ENCODE measurements at places on chromosomes 11 and 22. TPM values are rescaled to one million over a fixed set of nuclear protein-coding genes. Genes with fewer than 3 reads are reported as not detected.

DNA sequence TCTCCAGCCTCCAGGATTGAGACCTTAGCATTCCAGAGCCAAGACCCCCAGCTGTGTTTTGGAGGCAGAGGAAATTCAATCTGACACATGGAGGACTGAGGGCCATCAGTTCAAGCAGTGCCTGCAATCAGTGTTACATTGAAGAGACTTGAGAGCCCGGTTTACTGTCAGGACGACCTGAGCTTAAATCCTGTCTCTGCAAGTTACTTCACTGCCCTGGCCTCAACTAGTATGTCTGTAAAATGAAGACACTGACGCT is 35.1 kb downstream of the TRIM29 start:
- DNase-seq, result no peak

- no peak for DNase-seq
These were observed 21.8 kb downstream of the CACNA1I start for GRCh38 chr22:39592081-39593065.

GRCh38 chr11:39220069-39220468 is 2239.4 kb downstream of the LRRC4C start:
- no peak for DNase-seq

DNA sequence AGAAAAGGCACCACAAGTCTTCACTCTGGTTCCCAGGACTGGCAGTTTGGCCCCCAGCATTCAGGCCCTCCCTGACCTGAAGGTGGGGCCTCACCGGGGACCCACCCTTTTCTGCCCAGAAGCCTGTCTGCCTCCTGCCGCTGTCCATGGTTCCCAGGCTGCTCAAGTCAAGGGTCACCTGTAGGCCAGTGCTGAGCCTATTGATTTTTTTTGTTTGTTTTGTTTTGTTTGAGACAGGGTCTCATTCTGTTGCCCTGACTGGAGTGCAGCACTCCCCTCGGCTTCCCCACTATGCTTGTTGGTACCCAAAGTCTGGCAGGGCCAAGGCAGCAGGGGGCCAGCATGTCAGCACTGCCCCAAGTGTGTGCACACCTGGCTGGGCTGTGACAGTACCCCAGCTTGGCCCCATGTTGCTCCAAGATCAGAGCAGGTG is 11.0 kb upstream of the MED17 start:
- DNase-seq, result peak; percentile 72

GRCh38 chr11:17986711-17987220 is 26.1 kb downstream of the SERGEF start:
- no peak for DNase-seq

DNA sequence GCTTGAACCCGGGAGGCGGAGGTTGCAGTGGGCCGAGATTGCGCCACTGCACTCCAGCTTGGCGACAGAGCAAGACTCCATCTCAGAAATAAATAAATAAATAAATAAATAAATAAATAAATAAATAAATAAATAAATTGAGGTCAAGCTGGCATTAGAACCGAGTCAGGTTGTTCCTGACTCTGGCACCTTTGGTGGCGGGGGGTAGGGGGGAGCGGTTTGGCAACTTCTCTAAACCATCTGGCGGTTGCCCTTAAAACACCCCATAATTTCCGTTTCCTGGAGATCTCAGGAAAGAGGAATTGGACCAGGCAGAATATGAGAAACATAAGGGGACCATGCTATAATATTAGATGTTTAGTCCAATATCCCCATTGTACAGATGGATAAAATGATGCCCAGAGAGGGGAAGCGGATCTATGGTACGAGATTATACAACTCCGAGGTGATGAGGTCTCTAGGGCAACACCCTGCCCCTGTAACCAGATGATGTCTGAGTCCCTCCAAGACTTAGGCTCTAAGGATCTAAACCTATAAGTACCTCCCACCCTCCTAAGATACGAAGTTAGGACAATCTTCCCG is 785 bp downstream of the CLPB start:
- DNase-seq, result no peak

GRCh38 chr22:41739576-41739975 is 40.3 kb downstream of the MEI1 start:
- DNase-seq, result no peak

DNA sequence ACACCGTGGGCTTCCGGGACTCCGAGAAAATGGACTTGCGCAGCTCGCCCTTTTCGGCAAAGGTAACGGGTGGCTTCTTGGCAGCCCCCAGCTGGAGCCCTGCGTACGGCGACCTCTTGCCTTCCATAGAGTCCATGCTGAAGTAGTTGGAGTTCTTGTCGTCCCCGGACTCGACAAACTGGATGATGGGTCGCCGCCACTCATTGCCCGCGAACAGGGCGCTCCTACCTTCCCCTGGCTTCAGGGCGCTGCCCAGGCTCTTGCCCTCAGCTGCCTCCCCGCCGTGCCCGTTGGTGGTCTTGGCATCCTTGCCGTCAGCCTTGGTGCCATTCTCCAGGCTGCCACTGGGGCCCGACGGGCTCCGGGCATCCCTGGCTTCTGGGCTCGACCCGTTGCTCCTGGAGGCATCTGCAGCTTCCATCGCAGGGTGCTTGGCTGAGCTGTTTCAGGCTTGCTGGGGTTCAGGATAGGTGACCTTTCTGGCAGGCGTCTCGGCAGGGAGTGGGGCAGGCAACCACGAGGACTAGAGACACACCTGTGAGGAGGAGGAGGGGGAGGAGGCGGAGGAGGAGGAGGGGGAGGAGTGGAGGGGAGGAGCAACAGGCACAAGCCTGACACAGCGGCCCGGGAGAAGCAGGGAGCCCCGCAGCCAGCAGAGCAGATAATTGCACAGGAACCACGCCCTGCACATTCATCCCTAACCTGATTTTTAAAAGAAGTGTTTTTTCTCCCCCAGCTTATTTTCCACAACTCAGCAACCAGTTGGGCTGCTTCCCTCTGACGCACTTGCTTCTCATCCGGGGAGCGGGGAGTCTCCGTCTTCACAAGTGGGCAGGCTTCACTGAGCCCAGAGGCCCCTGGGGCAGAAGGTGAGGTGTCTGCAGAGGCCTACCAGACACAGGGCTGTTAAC is at the start of gene TRIM29:
TRIM29 (minus strand) TSS at position 503 of the 911 bp plus-strand sequence; CDS start at position 421, 82 bp downstream.
- DNase-seq, result peak; percentile 43

DNA sequence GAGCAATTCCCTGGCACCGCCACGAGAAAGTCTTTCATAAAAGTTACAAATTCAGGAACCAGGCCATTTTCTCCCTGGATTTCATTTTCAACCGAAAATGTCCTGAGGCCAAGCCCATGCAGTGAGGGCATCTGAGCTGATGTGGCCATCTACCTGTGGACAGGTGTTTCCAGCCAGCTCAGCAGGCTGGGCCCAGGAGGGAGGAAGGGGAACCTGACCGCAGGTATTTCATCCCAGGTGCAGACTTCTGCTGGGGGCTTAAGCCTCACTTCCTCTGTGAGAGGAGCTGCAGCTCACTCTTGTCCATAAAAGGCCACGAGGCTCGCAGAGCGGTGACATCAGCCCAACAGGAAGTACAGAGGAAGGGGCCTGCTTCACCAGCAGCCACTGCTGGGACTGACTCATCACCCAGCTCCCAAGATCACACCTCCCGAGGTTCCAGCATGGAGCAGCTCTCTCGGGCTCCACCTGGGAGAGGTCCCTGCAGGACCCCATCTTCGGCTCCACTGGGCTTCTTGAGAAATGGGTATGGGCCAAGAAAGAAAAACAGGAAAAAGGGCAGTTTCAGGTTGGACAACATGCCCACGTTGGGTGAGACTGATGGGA is 56.4 kb downstream of the MYH9 start:
- DNase-seq, result peak; percentile 91

GRCh38 chr11:82843057-82843795 is 57.0 kb downstream of the PRCP start:
- no peak for DNase-seq

DNA sequence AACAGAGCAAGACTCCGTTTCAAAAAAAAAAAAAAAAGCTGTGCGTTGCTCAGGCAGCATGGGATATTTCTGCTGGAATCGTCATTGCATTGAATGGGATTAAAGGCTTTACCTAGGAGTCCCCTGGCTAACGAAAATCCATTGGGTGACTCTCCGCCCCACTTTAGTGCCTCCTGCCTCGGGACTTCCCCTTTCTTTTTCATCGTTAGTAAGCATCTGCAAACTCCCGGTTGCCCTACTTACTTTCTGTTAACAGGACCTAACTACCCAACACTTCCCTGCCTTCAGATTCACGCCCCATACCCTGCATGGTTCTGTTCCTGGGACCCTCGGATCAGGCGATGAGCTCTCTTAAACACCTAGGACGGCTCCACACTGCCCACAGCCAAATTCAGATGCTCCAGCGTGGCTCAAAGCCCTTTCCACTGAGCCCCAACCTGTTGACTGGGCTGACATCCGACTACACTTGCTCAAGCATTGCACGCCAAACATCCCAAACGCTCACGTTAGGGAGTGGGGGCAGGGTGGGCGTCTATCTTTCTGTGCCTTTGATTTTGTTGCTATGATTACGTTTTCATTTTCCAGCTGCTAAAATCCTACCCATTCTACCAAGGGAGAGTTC is 143.8 kb downstream of the ST3GAL4 start:
- DNase-seq, result no peak

DNA sequence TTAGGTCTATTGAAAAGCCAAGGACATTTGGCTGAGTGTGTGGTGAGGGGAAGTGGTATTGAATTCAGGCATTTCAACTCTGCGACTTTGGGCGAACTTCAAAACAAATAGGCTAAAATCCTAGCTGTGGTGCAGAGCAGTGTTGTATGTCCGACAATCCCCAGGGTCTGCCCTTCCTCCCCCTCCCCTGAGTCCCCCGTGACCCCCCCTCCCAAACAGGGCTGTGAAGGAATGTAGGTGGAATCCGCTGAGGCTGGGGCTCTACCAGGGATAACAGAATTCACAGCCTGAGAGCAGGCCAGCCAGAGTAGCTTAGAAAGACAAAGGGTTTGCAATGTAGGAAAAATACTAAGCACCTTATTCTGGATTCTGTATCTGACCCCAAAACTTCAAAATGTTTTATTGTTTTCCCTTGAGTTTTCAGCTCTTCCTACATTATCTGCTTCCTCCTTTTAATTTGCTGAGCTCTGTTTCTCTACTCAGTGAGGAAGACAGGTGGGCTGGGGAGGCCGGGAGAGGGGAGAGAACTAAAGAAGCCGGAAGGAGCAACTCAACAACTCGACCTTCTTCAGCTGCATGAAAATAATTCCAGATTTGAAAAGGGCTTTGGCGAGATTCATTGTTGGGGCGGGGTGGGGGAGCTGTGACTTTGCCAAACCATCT is 315.2 kb downstream of the BLID start:
- DNase-seq, result peak; percentile 92

- DNase-seq, result no peak
These were observed 20.7 kb downstream of the PLEKHA7 start for GRCh38 chr11:16993495-16993894.

DNA sequence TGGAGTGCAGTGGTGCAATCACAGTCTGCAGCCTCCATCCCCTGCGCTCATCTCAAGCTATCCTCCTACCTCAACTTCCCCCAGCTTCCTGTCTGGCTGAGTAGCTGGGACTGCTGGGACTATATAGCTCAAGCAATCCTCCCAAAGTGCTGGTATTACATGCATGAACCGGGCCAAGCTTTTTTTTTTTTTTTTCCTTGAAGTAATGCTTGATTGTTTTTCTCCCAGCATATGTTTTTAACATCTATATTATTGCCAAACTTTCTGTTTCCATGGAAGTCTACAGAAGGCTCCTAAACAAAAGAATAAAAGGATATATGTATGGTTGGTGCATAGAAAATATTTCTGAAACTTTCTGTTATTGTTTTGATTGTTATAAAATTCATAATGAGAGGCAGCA is 853.6 kb downstream of the KCNA4 start:
- DNase-seq, result no peak

DNA sequence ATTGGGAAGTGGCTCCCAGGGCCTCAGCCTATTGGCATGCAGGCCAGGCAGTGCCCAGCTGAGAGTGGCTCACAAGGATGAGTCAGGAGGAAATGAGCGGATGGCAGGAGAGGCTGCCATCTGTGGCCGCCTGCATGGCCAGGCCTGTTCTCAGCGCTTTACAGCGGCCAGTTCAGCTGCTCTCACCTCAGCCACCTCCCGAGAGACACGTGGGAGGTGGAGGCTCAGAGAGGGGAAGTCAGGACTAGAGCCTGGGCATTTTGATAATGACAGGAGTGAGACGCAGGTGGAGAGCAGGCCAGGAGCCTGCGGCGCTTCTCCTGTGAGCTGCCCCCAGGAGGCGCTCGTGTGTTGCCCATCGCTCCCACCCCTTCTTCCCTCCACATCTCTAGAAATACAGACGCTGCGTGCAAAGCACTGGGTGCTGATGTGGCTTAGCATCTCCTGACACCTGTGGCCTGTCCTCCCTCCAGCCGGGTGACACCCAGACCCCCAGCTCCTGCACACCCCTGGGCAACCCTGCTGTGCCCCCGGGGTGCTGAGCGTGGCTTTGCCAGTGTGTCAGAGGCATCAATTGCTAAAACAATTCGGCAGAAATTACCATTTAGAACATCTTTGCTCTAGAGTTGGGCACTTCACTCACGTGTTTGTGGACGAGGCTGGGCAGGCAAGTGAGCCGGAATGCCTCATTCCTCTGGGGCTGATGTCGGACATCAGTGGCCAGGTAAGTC is 21.4 kb upstream of the PANX2 start:
- peak; percentile 79 for DNase-seq

GRCh38 chr11:82898241-82898640 is 2.0 kb downstream of the PRCP start:
- DNase-seq, result no peak

- no peak for DNase-seq
These were observed 3.2 kb upstream of the MRPL23 start for GRCh38 chr11:1943977-1944376.

GRCh38 chr11:45872651-45873356 is 12.6 kb upstream of the MAPK8IP1 start:
- DNase-seq, result peak; percentile 93

DNA sequence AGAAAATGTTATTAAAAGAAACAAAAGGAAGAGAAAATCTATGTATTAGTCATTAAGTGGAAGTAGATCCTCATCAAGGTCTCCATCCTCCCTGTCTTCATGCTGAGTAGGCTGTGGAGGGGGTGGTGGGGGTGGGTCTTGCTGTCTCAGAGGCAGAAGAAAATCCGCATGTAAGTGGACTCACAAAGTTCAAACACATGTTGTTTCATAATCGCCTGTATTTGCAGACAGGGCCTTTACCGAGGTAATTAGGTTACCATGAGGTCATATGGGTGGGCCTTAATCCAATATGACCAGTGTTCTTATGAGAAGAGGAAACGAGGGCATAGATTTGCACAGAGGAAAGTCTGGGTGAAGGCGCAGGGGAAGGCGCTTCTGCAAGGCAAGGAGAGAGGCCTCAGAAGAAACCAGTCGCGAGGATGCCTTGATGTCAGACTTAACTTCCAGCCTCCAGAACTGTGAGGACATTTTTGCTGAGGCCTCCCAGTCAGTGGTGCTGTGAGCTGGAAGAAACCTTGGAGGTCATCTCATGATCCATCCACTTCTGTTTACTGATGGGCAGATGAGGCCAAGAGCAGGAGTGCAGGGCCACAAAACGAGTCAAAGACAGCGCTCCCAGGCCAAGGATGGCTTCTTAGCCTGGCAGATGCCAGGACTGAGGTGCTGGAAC is 49.3 kb upstream of the THY1 start:
- DNase-seq, result peak; percentile 24

- DNase-seq, result no peak
These were observed 472.9 kb downstream of the SOX6 start for GRCh38 chr11:15883455-15883920.

VPREB3 gene
- 0.50 TPM for total RNA-seq

APOA1 gene
- total RNA-seq, result 0.79 TPM

KRTAP5-9 gene
- total RNA-seq, result not detected

C1QTNF5 gene
- total RNA-seq, result 0.33 TPM

GSC2 gene
- total RNA-seq, result 0.22 TPM

CD3G gene
- not detected for total RNA-seq

TCN2 gene
- 42.2 TPM for total RNA-seq

All from H9 (cell line).